ENCODE measurements at places on chromosomes 1 and 21.

DNA sequence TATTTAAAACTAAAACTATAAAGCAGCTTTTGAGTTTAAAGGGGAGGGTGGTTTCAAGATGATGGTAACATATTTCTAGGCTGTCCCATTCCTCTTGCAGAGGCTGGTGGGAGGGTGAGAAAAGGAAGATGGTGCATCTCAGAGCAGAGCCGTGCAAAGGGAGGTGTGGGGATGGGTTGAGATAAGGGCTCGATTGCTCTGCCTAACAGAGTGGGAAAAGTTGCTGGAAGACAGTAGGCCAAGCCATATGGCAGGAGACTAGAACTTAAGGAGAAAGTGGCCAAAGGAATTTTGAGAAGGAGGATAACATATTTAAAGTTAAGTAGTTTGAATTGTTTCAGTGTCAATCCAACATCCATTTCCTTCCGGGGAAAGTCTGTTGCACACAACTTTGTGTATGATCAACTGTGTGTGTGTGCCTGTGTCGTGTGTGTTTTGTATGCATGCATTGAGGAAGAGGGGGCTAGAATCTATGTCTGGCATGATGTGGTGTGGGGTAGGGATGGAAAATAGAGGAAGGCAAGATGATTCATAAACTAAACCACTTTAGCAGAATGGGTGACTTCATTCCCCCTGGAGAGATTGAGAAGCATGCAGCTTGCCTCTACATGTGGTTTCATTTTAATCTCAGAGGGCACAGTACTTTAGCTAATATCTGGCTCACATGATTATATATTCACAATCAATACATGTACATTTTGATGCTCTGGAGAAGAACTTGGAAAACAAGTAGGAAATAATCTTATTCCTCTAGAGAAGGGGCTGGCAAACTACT is 145.0 kb upstream of the DNAH14 start:
- DNase-seq: no peak

- DNase-seq: no peak
These were observed 139.7 kb upstream of the BEND5 start for GRCh38 chr1:48916130-48917069.

- no peak for DNase-seq
These were observed 9.8 kb downstream of the ECE1 start for GRCh38 chr1:21280482-21280881.

GRCh38 chr21:42564561-42564971 is 50.9 kb downstream of the SLC37A1 start:
- DNase-seq: no peak

DNA sequence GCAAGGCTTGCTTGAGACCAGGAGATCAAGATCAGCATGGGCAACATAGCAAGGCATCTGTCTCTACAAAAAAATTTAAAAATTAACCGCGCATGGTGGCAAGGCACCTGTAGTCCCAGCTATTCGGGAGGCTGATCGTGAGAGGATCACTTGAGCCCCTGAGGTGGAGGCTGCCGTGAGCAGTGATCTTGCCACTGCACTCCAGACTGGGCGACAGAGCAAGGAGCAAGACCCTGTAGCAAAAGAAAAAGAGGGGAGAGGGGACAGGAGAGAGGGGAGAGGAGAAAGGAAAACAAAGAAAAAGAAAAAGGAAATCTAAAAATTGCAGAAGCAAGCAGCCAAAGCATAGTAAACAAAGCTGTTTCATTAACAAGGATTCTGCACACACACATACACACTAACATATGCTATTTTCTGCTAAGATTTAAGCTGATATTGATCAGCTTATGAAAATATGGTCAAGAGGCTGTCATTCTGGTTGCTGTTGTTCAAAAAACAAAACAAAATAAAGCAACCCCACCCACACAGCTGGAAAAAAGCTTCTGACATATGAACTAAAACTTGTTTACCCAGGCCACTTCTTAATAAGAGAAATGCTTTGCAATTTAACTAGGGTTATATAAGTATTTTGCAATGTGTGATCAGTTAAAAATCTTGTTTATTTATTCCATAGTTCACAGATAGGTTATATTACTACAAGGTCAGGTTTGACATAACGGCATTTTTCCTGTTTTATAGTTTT is 1.8 kb downstream of the ARNT start:
- DNase-seq: no peak

DNA sequence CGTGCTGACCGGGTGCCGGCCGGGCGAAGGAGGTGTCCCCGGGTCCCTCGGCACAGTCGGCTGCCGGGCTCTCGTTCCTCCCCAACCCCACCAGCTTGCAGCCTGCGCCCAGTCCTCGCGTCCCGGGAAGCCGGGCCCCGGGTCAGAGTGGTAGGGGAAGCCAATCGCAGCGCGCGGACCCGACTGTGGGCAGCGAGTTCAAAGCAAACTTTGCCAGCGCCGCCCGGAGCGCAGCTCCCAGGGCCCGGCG is 328 bp downstream of the MYCL start:
- DNase-seq: no peak

- DNase-seq: no peak
These were observed 47.7 kb downstream of the CDCP2 start for GRCh38 chr1:54105080-54105479.

DNA sequence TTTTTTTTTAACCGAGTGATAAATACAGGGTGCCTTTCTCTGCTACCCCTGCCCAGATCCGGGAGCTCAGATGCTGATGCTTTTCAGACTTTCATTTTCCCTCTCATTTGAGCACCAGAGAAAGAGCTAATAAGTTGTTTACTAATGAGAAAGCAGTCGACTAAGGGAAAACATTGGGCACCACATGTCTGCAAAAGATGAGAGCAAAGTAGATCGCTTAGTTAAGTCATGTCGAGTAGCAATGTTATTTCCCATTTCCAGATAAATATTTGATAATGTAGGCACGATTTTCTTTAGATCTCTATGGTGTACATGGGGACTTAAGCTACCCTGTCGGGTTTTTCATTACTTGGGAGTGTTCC is 1.2 kb downstream of the PKN2 start:
- no peak for DNase-seq

DNA sequence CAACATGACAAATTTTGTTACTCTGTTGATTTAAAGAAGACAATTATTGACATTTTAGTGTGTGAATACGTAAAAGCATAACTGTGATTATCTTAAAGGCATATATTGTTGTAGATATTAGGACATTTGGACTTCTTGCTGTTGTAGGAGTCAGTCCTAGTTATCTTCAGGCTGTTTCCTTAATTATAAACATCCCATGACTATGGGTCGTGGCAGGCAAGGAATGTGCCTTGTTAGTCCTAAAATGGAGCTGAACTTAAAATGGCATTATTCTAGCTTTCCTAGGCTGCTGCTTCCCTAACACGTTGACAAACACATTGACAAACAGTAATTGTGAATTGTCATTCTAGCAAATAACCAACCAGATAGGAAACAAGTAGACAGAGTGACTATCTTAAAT is 4.4 kb upstream of the MPZL1 start:
- DNase-seq: no peak

DNA sequence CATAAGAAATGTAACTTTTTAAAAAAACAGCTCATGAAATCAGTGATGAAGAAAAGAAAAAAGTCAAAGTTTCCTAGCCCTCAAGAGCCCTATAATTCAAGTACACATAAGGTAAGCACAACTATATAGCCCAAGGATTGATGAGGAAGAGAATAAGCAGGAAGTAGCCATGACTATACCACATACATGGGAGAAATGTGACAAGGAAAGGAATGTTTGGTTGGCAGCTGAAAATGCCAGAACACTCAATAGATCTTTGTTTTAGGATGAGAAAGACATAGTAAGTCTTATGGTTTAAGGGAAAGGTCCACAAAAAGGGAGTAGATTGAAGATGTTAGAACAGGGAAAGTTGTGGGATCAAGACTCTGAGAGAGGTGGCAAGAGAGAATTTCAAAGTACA is 5.7 kb downstream of the DOCK7 start:
- DNase-seq: no peak

- no peak for DNase-seq
These were observed 21.0 kb upstream of the LAMC1 start for GRCh38 chr1:183002267-183002666.

- DNase-seq: no peak
These were observed 138.1 kb upstream of the ADAMTS5 start for GRCh38 chr21:27104846-27105431.

GRCh38 chr21:32757804-32758203 is 13.8 kb downstream of the PAXBP1 start:
- DNase-seq: no peak

GRCh38 chr1:225973158-225973557 is 26.0 kb downstream of the SDE2 start:
- DNase-seq: no peak

GRCh38 chr21:38439426-38439825 is 58.9 kb downstream of the ERG start:
- DNase-seq: no peak

DNA sequence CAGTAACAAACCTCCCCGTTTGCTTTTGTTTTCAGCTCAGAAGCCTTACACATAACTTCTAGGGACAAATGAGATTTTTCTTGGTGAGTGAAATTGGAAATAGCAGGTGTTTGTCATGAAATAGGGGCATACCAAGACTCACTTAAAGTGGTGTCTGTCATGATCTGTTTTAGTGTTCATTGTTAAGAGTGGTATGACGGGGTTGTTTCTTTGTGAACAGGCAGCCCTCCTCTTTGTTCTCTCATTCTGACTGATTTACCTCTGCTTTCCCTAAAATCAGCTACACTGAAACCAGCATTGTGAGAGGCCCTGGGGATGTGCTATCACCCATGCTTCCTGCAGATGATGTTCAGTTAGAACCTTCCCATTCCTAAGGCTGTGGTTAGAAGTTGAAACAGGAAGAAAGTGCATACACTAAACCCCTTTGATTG is 2.5 kb upstream of the ERO1B start:
- no peak for DNase-seq

GRCh38 chr21:42509244-42509643 is 4.4 kb upstream of the SLC37A1 start:
- DNase-seq: peak; percentile 52

DNA sequence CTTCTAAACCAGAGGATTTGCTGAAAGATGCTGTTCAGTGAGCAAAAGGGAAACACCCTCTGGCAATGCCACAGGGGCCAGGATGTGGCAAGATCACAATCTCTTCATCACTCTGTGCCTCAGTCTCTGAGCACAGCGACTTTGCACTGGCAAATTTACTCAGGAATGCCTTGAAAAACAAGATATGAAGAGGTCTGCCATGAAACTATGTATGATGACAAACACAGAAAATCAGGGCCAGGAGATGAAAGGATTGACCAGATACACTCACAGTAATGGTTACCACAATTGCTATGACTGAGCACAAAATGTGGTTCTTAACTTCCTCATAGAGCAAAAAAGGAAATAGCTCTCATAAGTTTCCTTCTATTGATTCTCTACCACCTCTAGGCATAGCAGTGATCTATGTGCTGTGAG is 5.8 kb downstream of the TTC13 start:
- peak; percentile 68 for DNase-seq

GRCh38 chr1:180266275-180267210 is 36.5 kb downstream of the LHX4 start:
- no peak for DNase-seq

DNA sequence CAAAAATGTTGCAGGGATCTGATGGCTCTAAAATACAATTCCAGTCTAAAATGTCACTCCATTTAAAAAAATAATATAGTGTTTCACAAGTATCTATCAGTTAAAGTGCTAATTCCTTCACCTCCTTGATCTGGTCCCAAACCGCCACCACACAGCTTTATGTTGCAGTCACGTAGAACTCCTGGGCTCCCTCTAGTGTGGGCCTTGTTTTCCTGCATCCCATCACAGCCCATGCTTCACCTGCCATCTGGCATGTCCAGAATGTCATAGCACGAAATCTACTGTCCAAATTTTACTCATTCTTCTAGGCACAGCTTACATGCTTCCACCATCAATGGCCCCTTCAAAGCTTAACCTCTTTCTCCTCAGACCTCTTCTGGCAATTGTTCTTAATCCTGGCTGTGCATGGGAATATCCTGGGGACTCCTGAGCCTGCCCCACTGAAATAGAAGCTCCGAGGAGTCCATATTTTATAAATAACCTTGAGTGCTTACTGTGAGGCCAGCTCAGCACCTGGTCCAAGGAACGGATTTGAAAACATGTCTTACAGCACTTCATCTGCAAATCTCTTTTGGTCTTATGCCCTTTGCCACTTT is 15.5 kb downstream of the FYB2 start:
- no peak for DNase-seq

DNA sequence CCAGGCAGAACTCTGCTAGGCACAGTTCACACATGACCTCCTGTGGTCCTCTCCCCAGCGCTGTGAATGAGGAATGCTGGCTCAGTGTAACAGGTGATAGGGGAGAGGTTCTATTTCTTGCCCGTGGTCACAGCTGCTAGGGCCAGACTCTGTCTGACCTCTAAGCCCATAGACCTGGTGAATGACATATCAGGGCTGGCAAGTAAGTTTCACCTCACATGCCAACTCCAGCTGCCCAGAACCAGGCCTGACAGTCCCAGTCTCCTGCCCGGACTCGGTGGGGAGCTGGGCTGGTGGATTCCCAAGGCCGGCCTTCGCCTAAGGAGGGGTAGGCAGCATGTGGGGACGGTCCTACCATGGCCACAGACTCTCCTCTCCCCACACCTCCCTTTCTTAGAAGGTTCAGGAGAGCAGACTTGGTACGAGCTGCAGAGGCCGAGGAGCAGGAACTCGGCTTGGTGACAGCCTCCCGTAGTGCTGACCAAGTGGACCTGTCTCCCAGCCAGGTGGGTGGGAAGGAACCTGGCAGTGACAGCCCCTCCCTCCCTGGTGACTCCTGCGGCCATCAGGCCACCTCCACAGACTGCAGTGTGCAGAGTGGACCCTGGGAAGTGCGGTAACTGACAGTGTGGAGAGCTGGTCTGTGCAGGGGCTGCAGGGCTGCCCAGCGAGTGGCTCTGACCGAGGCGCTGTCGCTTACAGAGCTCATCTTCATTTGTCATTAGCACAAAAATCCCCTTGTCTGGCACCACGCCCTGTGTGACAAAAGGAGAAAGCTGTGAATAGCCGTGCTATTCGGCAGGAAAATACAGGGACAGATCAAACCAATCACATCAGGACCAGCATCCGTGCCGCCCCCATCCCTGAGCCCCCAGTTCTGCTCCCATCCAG is 74.6 kb downstream of the SCCPDH start:
- DNase-seq: no peak

DNA sequence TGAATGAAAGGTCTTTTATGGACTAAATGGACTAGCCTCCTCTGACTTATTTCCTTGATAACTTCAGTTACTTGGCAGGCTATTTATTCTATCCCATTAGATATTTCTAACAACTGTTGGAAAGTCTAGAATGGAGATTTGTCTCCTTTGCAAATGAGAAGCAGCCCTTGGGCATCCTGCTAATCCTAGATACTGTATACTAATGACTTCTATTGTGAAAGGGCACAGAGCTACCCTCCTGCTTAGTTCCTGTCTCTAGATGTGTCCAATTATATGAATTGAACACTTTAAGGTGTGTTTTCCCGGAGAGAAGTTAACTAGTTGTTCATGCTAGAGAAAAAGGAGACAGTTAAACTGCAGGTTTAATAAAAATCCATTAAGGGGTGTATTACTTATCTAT is 10.2 kb upstream of the NCMAP start:
- DNase-seq: no peak
